Hippocampal formation (tissue), 2 donors: ENCODE measurements at places on chromosomes 12 and 14.
A peak's percentile ranks its signal among the peaks of the same experiment; 100 is the strongest.

- no peak for DNase-seq
These were observed 5.8 kb downstream of the PTGES3 start for GRCh38 chr12:56682323-56682722.

GRCh38 chr14:73935666-73936065 is 14.2 kb downstream of the FAM161B start:
- DNase-seq, result no peak

GRCh38 chr12:118637767-118638370 is 261.5 kb downstream of the SUDS3 start:
- DNase-seq, result no peak

GRCh38 chr14:75277008-75277814 is 1.4 kb upstream of the FOS start:
- DNase-seq, result peak; percentile 83

DNA sequence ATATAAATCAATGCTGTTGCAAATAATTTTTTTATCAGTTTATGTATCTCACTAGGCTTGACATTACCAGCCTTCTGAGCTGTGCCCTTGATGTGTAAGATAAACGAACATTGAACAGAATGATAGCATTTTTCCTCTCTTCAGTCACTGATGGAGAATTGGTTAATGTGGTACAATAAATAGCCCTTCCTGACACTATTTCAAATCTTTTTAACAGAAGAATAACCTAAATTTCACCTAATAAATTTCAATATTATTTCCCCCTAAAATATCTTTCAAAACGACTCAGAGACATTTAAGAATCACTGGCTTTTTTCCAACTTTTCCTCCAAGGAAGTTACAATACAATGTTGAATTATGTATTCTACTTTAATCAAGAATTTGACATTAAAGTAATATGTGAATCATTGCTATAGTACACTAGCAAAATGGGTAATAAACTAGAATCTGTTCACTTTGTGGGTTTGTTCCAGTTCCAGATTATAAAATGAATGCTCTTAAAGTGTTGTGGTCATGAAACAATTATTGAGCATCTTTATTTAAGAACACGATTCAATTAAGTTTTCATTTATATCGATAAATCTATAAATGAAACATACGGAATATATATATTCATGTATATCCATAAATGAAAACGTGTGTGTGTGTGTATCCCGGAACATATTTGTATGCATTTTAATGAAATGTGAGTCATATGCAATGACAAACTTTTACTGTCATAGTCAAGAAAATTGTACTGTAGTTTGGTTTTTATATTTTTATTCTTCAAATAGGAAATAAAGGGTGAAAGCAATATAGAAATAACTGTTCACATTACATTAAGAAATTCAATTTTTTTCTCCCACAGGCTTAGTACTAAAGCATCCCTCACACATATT is 2.5 kb upstream of the ATP2B1 start:
- peak; percentile 29 for DNase-seq
